Left kidney (tissue), 8 donors: ENCODE measurements at places on chromosomes 1 and 21.

GRCh38 chr21:41958886-41959563 lies 5.2 kb upstream of the C2CD2 start:
- no peak for DNase-seq

DNA sequence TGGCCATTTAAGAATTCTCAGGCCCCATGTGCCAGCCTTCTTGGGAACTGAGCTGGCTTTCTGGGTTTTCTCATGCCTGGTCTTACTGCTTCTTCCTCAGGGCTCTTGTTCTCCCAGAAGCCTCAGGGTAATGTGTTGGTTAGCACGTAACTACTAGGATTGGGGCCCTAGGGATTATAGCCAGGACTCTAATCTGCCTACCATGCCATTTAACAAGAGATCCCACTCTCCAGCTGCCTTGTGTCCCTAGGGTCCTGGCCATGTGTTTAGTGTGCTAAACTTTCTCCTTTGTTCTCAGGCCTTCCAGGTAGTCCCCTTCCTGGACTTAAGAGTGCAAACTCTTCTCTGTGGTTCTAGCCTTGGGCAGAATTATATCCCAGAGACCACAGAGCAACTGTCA lies 2.2 kb upstream of the SH3BGRL3 start:
- DNase-seq, result no peak

- no peak for DNase-seq
Measured at GRCh38 chr1:167178831-167179230, 41.9 kb upstream of the POU2F1 start.

DNA sequence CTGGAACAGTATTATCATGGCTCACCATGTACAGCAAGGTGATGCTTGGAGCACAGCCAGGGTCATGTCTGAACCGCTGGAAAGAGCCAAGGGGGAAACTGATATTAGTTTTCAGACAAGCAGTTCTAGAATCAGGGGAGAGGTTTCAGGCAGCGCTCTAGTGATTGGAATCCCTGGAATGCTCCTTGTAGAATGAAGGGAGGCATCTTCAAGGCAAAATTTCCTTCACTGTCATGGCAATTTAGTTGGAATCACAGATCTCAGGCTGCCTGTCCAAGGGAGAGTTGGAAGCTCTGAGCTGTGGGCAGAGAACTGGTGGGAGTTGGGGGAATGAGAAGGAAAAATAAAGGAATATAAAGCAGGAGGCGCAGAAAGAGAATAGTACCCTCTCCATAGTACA lies 737.1 kb downstream of the PTPRU start:
- no peak for DNase-seq

DNA sequence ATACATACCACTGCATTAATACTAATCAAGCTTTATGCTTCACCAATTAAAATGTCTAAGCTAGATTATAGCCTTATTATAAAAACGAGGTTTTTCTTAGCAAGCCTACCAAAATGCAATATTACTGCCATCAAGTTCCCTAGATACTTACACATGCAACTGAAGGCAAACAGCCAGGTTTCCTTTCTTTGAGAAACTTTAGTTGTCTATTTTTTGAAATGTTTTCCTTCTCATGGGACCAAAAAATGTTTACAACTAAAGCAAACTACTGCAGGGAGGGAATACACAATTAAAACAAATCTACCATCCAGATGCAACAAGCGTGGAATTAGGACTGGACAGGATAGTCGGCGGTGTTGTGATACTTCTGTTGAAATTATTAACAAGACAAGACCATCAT lies 1.3 kb downstream of the ZNF644 start:
- DNase-seq, result no peak

GRCh38 chr1:160653620-160654016 lies 6.8 kb upstream of the SLAMF1 start:
- no peak for DNase-seq

- no peak for DNase-seq
Measured at GRCh38 chr1:39656391-39656790, 15.5 kb downstream of the NT5C1A start.

DNA sequence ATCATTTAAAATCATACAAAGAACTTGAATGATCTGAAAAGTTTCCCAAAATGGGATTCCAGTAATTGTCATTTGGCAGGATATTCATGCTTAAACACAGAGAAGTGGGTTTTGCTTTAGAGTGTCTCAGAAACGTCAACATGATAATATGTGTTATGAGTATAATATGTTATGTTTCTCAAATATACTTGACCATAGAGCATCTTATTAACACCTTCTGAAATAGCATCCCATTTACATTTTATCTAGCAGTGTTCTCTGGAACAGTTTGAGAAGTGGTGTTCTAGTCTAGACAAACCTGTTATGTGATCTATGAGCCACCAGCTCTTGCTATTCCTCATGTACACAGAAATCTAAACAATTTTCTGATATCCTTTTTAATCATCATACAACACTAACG lies 588.8 kb upstream of the PBX1 start:
- DNase-seq, result no peak

- DNase-seq, result no peak
Measured at GRCh38 chr1:107538502-107538901, 397.7 kb downstream of the NTNG1 start.

GRCh38 chr1:94543001-94543400 lies 1.4 kb upstream of the F3 start:
- no peak for DNase-seq

GRCh38 chr21:41023936-41024335 lies 144.0 kb upstream of the BACE2 start:
- DNase-seq, result no peak

GRCh38 chr1:19957779-19958178 lies 21.6 kb downstream of the PLA2G2A start:
- DNase-seq, result no peak

DNA sequence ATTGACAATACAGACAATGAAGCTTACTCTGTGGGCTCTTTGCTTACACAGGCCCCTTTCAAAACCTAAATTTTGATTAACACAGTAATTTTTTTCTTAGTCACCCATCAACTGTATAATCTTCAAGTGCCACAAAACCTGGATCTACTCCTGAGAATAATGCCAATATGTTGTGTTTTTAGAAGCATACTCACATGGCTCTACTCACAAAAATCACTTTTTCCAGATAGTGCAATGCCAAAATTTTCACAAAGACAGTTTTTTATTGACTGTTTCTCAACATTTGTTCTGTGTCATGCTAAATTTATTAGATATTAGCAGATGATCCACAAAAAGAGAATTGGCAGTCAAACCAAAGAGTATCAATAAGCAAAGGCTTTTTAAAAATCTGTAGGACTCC lies 493.7 kb upstream of the C1orf87 start:
- DNase-seq, result no peak

- DNase-seq, result no peak
Measured at GRCh38 chr1:213600879-213601278, 386.9 kb upstream of the PROX1 start.

DNA sequence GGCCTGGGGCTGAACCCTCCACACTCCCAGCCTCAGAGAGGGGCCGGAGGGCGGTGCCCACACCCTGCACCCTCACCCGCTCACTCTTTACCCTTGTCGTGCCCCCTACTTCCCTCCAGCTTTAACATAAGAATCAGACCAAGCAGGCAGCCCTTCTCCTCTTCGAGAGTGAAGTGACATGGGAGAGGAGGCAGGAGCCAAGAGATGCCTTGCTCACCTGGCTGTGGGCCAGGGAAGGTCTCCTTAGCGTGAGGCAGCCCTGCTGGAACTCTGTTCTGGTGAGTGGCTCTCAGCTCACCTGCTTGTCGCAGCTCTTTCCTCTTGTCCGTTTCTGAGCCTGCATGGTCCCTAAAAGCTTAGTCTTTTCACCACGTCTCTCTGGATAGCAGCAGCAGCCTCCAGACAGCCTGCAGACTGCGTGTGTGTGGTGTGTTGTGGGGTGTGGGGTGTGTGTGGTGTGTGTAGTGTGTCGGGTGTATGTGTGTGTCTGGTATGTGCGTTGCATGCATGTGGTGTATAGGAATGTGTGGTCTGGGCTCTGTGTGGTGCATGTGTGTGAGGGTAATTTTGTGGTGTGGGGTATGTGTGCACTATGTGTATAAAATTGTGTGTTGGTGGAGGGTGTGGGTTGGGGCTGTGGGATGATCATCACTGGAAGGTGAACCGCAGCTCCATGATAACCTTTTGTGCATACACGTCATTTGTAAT lies 86.7 kb downstream of the CCDC185 start:
- no peak for DNase-seq

DNA sequence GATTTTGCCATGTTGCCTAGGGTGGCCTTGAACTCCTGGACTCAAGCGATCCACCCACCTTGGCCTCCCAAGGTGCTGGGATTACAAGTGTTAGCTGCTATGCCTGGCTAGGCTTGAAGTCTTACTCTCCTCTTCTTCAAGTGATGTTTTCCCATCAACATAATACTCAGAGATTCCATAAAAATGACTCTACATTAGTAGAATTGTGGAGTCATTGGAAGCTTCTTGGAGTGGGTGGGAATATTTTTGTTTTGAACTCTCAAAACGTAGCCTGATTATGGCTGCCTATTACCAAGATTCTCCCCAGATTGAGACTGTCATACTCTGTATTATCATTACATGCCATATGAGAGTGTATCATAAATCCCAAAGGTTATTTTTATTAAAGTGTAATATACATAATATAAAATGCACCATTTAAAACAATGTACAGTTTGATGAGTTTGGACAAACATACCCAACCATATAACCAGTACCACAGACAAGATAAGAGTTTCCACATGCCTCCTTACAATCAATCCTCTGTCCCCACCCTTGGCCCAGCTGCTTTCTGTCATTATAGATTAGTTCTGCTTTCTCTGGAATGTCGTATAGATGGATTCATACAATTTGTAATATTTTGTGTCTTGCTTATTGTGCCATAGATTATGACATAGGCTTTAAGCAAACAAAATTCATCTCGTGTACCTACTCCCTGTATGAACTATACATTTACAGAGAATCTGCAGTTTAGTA lies 8.0 kb upstream of the DNM3 start:
- DNase-seq, result no peak

- no peak for DNase-seq
Measured at GRCh38 chr1:219185486-219186117, 11.9 kb downstream of the LYPLAL1 start.

DNA sequence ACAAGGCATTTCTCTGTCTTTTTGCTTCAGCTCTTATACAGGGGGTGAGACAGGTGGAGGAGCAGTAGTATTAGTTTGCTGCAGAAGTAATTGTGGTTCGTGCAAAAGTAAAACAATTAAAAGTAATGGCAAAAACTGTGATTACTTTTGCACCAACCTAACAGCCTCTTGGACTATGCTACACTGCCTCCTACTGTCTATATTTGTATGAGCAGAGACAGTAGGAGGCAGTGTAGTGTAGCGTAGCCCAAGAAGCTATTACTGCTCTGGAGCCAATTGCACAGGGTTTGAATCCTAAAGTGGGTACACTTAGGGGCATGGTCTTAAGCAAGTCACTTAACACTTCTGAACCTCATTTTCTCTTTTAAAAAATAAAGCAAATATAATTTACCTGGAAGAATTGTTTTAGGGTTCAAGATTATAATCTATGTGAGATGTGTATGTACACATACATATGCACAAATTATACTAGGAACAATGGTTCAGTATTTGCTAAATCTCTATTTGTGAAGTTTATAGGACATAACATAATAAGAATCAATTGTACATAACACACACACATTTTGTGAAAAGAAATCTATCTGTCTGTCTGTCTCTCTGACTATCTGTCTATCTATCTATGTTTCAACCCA lies 103.8 kb downstream of the BRINP3 start:
- DNase-seq, result peak; percentile 4
